ENCODE measurements at places on chromosomes 16 and 17.

- no peak for DNase-seq
Measured at GRCh38 chr17:63985387-63986140, 12.6 kb upstream of the PRR29 start.

- no peak for DNase-seq
Measured at GRCh38 chr17:45170280-45170930, 8.7 kb downstream of the HEXIM2 start.

- no peak for DNase-seq
Measured at GRCh38 chr16:67180166-67180565, 3.6 kb downstream of the MATCAP1 start.

GRCh38 chr17:38460082-38460715 lies 31.9 kb downstream of the ARHGAP23 start:
- DNase-seq, result no peak

- no peak for DNase-seq
Measured at GRCh38 chr17:63399856-63400255, 46.2 kb downstream of the CYB561 start.

- DNase-seq, result no peak
Measured at GRCh38 chr17:2435862-2436261, 35.0 kb upstream of the MNT start.

- no peak for DNase-seq
Measured at GRCh38 chr16:53458635-53459034, 24.4 kb downstream of the RBL2 start.

DNA sequence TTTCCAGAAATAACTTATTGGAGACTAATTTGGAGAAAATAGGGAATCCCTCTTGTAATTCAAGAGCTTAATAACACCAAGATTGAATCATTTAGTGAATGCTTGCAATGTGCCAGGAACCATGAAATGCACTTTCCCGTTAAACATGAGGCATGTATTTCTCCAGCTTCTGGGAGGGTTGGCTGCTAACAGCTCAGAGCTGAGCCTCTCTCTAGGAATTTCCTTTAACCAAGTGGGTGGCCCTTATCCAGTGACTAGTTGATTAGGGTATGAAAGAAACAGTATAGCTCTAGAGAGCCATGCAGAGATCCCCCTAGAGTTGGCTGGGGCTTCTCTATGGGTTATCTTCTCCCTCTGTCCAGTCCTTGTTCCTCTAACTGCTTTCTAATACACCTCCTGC lies 356.4 kb upstream of the GOT2 start:
- no peak for DNase-seq

DNA sequence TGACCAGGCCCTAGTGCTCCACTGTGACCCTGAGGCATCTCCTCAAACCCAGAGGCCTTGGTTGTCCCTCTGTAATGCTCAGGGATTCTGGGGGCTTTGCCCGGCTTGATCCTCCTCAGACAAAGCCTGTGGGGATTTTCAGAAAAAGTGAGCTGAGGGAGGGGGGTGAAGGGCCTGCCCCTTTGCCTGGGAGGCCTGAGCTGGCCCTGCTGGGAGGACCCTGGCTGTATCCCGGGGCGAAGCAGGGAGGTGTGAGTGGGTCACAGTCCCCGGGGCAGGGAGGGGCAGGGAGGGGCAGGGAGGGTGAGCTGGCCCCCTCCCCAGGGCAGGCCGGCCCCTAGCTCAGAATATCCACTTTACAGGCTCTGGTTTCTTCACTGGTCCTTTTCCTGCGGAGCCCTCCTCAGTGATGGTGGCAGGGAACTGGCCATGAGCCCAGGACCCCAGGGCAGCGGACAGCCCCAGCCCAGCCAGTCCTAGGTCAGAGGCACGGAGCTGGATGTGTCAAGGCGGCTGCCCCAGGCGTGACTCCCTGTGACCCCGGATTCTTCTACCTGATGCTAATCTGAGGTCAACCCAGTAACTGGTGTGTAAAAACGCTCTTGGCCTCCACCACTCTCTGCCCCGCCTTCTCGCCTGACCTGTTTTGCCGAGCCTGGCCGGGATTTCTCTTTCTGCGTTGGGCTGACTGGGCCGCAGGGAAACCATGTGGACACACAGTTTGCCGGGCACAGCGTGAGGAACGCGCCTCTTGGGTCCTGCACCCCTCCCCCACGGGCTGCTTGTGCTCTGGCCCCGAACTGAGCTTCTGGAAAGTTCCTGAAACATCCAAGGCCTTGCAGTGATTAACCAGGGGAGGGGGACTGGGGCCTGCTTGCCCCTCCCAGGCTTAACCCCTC lies 5.8 kb upstream of the FASN start:
- no peak for DNase-seq

- no peak for DNase-seq
Measured at GRCh38 chr16:89924925-89925307, 1.8 kb downstream of the TUBB3 start.

DNA sequence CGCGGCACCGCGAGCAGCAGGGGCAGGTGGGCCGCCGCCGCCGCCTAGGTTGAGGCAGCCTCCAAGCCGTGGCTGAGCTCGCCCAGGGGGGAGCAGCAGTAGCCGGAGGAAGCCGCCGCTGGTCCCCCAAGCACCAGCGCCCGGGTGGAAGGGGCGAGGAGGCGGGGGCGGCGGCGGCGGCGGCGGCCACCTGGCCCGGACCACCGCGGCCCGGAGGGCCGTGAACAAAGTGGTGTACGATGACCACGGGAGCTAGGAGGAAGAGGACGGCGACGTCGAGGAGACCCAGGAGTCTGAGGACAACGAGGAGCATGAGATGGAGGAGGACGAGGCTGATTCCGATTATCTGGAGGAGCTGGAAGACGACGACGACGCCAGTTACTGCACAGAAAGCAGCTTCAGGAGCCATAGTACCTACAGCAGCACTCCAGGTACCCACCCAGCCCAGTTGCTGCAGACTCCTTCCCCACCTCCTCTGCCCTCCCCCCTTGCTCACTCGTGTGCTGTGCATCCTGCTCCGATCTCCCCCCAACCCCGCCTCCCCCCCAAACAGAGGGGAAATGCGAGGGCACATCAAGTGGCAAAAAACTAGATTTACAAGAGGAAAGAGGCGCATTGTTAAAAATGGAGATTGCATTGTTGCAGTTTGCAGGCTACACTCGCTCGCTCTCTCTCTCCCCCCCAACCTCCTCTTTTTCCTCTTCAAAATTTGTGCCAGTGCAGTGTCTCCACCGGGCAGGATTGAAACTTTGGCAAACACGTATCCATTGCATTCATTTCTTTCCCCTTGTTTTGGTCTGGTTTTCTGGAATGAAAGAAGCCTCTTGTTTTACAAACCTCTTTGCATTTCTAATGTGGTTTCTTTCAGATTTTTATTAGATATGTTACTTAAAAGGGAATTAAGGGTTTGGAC lies 41.8 kb upstream of the AMZ2 start:
- peak; percentile 48 for DNase-seq

- no peak for DNase-seq
Measured at GRCh38 chr16:17404941-17405689, 65.6 kb downstream of the XYLT1 start.

DNA sequence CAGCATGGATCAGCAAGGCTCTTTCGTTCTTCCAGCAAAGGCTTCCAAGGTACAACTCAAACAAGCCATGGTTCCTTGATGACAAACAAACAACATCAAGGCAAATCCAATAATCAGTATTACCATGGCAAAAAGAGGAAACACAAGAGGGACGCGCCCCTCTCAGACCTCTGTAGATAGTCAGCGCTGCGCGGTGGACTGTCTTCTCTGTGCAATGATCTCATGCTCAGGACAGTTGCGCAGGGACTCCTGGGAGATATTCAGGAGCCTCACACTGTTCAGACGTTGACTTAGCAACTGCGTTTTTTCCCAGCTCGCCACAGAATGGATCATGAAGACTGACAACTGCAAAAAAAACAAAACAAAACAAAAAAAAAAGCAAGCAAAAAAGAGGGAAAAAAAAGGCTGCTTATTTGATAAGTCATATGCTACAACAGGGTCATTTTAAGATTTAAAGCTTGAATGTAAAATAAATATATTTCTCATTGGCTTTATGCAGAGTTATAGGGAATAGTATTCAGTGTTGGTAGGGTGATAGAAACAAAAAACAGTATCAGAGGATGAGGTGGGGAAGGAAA lies 37.1 kb upstream of the ADCY7 start:
- no peak for DNase-seq

DNA sequence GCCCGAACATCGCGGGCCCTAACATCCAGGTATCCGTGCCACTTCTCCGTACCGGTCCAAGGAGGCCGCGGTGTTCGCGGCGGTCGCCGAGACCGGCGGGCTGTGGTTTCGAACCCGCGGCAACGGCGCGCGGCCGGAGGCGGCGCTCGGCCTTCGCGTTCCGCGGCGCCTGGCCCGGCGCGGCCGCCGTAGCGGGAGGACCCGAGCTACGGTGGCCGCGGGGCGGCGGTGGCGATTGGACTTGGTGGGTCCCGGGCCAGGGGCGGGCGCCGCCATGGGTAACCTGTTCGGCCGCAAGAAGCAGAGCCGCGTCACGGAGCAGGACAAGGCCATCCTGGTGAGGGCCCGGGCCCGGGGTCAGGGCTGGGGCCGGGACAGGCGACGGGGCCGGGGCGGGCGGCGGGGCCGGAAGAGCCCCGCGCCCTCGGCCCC lies at the start of gene CHMP6:
TSS of gene CHMP6 (plus strand) at position 197 of the 432 bp plus-strand sequence. CDS start at position 275, 78 bp downstream.
- peak; percentile 81 for DNase-seq

GRCh38 chr16:83187405-83187804 lies 560.6 kb downstream of the CDH13 start:
- no peak for DNase-seq

- DNase-seq, result no peak
Measured at GRCh38 chr16:58970775-58971174, 236.7 kb upstream of the GOT2 start.

DNA sequence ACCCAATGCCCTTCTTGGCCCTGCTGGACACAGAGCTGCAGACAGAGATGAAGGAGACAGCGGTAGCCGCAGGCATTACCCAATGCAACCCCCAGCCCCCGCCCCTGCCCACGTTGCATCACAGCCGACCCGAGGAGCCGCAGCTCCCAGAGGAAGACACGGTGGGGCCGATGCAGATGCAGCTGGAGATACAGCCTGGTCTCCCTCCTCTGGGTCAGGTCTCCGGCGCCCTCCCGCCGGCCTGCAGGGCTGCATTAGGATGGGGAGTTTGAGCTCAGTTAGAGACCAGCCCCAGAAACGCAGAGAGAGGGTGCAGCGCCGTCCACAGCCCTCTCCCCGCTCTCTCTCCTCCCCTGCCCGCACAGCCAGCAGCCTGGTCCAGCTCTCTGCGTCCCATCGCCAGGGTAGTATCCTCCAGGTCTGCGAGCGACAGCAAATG lies 19.4 kb upstream of the UBE2I start:
- no peak for DNase-seq

DNA sequence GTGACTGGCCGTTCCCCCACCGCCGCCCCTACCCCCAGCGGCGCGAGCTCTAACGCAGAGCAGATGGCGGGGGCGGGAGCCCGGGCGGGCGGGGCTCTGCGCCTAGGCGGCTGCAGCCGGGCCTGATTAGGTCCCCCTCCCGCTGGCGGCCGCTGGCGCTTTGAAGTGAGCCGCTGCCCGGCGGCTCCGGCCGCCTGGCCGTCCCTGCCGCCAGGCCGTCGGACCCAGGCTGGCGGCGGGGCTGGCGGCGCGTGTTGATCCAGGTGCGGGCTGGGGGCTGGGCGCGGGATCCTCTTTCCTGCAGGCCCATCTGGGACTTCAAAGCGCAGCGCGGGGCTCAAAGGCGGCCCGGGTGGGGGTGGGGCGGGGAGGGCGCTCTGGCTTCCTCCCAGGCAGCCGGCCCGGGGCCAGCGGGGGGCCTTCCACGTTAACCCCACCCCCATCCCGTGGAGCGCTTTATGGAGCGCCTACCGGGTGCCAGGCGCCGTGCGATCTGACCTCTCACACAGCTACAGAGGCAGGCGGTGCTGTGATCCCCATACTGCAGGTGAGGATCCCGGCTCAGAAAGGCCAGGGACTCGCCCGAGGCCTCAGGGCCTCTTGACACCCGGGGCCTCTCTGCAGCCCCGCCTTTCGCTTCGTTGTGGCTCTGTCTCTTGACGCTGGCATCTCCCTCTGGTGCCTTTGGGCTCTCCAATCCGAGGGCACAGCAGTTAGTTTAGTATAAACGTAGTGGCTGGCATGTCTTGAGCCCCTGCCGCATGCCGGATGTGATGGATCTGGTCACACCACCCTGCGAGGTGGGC lies 80.0 kb upstream of the NKD1 start:
- no peak for DNase-seq

GRCh38 chr17:1762901-1763898 lies 1.3 kb downstream of the SERPINF1 start:
- DNase-seq, result no peak
